HFFc6 (cell line): ENCODE measurements at places on chromosomes 7 and 10.

DNA sequence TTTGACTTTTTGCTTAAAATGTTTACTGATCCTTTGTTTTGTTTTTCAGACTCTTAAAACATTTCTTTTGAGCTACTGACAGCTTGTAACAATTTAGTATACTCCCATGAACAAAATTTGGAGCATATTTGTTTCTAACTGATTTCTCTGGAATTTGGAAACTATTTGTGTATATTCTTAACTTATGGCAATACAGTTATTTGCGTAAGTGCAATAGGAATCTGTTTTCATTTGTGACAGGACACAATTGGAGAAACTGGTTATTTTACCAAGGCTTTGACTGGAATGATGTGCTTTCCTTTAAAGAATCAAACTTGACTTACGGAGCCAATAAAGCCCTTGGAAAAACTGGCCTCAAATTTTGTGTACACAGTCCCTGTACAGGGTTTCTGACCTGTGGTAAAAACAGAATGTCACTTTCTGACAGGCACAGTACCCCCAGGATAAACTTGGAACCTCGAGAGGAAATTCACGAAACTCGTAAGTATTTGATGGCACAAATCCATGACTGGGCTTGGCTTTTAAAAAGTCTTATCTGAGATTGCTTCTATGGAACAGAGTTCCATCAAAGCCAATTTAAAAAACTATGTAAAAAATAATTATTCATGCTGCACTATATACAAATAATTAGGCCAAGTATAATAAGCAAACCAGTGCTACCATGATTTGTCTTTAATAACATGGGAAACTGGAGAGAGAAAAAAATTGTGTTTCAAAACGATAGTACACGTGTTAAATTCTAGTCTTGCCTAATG is 70.4 kb downstream of the ST8SIA6 start:
- H3K4me3 ChIP-seq: no peak overlapping the region
- H3K36me3 ChIP-seq: no peaks in the 10 kb centered on the region; the same call in 1 of the 2 replicates
- H3K27ac ChIP-seq: no peak overlapping the region
- no peak for DNase-seq
- peaks cover 6% of the 10 kb centered on the region; the same call in 1 of the 2 replicates for H3K4me1 ChIP-seq

DNA sequence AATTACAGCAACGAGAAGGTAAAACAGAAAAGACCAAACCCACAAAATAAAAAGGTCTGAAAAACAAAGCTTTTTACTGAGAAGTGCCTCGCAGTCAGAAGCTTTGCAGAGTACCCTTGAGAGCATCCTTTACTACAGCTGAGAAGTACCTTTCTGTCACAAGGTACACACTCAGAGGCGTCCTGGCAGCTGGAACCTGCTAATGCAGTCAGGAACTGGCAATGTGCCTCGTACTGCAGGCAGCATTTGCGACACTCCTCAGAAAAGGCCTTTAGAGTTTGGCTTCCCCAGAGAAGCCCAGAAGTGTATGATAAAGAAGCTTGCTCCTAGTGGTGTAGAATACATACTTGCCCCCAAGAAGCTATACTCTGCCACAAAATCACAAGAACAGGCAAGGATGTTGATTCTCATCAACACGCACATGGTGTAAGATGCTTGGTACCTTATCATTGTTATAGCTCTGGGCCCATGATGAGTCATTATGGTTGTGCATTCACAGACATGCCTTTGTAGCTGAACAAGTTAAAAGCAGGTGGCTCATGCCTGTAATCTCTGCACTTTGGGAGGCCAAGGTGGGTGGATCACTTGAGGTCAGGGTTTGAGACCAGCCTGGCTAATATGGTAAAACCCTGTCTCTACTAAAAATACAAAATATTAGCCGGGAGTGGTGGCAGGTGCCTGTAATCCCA is 2.0 kb upstream of the GTPBP4 start:
- peaks cover 3% of the 10 kb centered on the region; the same call in 1 of the 2 replicates for H3K27me3 ChIP-seq
- H3K27ac ChIP-seq: peak overlapping the region; percentile 92
- peak; percentile 56 for DNase-seq
- peak overlapping the region; percentile 95 for H3K4me3 ChIP-seq
- H3K4me1 ChIP-seq: peaks cover 61% of the 10 kb centered on the region

GRCh38 chr7:28236560-28236959 is 56.0 kb upstream of the JAZF1 start:
- peaks cover 17% of the 10 kb centered on the region for H3K27me3 ChIP-seq
- no peaks in the 10 kb centered on the region for H3K4me1 ChIP-seq
- no peak for DNase-seq
- H3K36me3 ChIP-seq: no peaks in the 10 kb centered on the region

DNA sequence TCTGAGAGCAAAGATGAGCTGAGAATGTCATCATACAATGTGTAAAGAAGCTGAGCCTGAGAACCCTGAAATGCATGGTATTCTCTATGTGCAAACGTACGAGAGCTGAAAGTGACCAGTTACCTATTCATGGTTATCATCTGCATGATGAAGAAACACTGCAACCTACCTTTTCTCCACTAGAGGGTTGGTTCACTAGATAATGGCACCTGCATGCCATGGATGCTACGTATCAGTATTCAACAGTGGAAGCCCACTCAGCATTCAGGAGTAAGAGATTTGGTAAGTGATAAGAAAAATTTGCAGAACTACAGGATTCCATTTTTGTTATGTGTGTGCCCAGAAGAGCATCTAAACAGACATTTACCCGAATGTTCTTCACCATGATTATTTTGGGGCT is 145.4 kb downstream of the PTPRN2 start:
- H3K36me3 ChIP-seq: peaks cover 5% of the 10 kb centered on the region; the same call in 1 of the 2 replicates
- H3K27me3 ChIP-seq: no peaks in the 10 kb centered on the region; the same call in 1 of the 2 replicates
- H3K4me3 ChIP-seq: no peak overlapping the region

- no peak overlapping the region for H3K4me3 ChIP-seq
- no peaks in the 10 kb centered on the region for H3K4me1 ChIP-seq
- no peaks in the 10 kb centered on the region; the same call in 1 of the 2 replicates for H3K27me3 ChIP-seq
- DNase-seq: no peak
- H3K27ac ChIP-seq: no peak overlapping the region
Observed at GRCh38 chr7:120475994-120476393, 203.0 kb downstream of the KCND2 start.

- H3K27ac ChIP-seq: peak overlapping the region; percentile 75
- DNase-seq: no peak
- no peaks in the 10 kb centered on the region for H3K27me3 ChIP-seq
- H3K36me3 ChIP-seq: peaks cover 5% of the 10 kb centered on the region; the same call in 1 of the 2 replicates
Observed at GRCh38 chr10:62234077-62234605, 34.5 kb downstream of the RTKN2 start.

DNA sequence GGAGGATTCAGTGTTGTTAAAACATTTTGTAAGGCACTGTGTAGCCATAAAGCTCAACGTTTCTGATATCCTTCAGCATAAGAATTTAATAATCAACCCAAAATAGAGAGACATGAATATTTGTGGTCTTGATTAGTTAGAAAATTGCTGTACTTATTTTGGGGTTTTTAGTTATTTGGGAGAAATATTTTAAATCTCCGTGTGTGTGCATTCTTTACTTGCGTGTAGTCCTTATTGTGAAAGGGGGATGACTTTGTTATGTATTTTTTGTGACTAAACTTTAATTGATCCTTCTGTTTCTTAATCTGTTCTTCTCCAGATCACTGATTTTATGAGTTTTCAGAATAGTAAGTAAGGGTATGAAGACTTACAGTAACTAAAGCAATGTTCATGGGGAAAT is 81.2 kb downstream of the ZNRF2 start:
- H3K36me3 ChIP-seq: no peaks in the 10 kb centered on the region
- DNase-seq: no peak
- H3K27ac ChIP-seq: peak overlapping the region; percentile 42
- no peaks in the 10 kb centered on the region for H3K27me3 ChIP-seq

GRCh38 chr7:131139462-131139861 is 188.2 kb upstream of the MKLN1 start:
- no peak overlapping the region for H3K27ac ChIP-seq
- DNase-seq: no peak
- H3K4me1 ChIP-seq: no peaks in the 10 kb centered on the region
- H3K36me3 ChIP-seq: peaks cover 10% of the 10 kb centered on the region
- no peak overlapping the region for H3K4me3 ChIP-seq

DNA sequence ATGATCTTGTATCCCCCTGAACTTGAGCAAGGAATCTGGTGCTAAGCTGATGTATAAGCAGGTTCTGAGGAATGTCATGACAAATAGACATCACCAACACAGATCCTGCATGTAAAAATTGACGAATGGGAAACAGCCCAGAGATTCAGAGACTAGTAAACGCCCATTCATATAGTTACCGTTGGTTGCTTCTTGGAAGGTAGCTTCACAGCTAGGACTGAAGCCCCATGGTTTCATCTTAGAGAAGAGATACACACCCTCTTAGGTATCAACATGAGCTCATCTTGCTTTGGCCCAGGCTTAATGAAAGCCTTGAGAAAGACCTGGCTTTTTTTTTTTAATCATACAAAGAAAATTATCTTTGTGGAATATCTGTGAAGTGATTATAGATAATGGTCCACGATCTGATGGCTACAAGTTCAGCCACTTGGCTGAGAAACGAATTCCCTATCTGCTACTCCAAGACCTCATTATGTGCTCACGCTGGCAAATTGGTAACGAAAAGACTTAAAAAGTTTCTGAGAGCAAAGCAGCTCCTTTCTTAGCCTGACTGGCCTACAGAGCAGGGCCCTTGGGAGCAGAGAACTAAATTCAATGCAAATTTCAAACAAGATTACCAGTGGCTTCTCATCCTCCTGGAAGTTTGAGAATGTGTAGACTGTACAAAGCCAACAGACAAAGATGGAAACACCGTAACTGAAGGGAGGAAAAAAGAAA is 181.1 kb downstream of the NRP1 start:
- no peak overlapping the region for H3K27ac ChIP-seq
- no peak overlapping the region for H3K4me3 ChIP-seq
- H3K27me3 ChIP-seq: 0 out of 2 replicates have a peak, but pooled peaks cover 5% of the 10 kb centered on the region
- no peak for DNase-seq

DNA sequence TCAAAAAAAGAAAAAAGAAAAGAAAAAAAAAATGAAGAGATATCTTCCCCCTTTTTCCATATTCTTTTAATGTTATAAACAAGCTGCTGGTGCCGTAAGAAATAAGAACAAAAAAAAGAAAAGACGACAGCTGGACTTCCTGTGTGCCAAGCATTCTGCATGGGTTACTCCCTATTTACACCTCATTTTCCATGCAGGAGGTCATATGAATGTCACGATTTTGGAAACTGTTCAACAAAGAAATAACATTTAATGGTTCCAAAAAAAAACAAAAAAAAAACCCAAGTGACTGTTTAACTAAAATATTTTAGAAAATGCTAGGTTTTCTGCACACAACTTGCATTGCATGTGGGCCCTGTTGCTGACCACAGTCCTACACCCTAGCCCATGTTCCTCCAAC is 159.3 kb downstream of the TNS3 start:
- peaks cover 32% of the 10 kb centered on the region for H3K4me1 ChIP-seq
- peaks cover 50% of the 10 kb centered on the region for H3K36me3 ChIP-seq
- H3K27ac ChIP-seq: no peak overlapping the region
- DNase-seq: no peak
- H3K27me3 ChIP-seq: peaks cover 2% of the 10 kb centered on the region

DNA sequence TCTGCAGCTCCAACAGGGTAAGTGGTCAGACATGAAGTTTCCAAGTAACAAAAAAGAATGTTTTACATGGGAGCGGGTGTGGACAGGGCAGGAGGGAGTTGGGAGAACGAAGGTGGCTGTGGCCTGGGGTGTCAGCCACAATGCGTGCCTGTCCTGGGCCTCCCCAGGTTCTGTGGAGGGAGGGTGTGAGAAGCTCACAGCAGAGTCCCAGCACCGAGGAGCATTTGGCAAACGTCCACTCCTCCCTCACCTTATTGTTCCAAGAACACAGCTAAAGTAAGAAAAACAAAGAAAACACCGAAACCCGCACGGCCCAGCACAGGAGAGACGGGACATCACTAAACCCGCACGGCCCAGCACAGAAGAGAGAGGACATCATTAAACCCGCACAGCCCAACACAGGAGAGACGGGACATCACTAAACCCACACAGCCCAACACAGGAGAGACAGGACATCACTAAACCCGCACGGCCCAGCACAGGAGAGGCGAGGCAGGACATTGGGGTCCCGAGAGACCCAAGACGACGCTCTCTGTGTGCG is 226.4 kb downstream of the MAD1L1 start:
- no peaks in the 10 kb centered on the region for H3K36me3 ChIP-seq
- DNase-seq: no peak

- peaks cover 17% of the 10 kb centered on the region for H3K4me1 ChIP-seq
- H3K36me3 ChIP-seq: peaks cover 19% of the 10 kb centered on the region
- H3K27me3 ChIP-seq: no peaks in the 10 kb centered on the region
Observed at GRCh38 chr7:129041142-129042085, 13.5 kb downstream of the TNPO3 start.

DNA sequence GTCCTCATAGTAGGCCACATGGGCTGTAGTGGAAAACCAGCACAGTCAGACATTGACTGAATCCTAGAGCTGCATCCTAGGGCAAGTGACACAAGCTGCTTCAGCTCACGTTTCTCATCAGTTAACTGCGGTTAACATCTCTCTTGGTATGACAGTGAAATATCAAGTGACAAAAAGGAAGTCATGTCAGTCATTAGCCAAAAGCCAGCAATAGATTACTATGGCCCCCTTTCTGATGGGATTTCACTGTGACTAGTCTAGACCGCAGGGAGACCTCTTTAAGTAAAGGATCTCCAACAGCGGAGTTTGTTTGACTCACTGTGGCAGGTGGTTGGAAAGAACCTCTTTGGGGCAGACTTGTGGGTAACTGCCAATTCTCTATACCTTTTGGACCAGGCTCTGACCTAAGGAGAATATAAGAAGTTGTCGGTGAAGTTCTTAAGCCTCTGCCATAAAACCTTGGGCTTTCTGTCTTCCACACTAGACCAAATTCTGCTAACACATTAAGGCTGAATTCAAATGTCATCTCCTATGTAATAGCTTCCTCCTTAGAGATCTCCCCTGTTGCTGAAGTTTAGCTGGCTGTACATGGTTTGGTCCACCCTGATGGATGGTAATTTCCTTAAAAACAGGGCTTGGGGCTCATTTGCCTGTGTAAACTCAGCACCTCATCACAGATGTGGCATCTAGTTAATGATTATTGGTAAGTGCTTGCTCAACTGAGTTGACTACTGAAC is 115.3 kb downstream of the SGMS1 start:
- no peak overlapping the region for H3K4me3 ChIP-seq
- no peak for DNase-seq
- H3K27ac ChIP-seq: no peak overlapping the region
